ENCODE measurements at places on chromosomes 3 and 15.
A peak's percentile ranks its signal among the peaks of the same experiment; 100 is the strongest.

DNA sequence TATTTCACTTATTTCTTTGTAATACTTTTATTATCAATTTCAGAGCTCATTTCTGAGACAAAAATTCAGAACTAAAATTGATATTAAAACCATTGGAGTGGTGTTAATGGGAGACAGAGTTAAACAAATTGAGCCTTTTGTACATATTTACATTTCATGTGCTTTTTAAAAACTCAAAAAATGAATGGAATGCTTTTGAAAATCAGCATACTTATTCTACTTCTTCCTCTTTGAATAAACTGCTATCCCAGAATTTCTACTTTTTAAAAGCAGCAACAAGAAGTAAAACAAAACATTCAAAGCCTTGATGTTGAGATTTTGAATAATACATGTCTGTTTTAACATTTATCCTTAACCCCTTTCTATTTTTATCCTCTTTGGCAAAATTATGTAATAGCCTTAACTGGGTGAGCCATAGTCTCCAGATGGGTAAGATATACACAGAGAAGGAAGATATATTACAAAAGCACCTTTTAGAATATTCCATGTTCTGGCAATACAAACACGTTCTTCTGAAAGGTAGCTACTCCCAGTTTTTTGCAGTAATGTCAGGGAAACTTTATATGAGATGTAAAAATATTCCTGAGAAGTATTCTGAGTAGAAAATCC is 123.6 kb downstream of the MBNL1 start:
- DNase-seq, result no peak

DNA sequence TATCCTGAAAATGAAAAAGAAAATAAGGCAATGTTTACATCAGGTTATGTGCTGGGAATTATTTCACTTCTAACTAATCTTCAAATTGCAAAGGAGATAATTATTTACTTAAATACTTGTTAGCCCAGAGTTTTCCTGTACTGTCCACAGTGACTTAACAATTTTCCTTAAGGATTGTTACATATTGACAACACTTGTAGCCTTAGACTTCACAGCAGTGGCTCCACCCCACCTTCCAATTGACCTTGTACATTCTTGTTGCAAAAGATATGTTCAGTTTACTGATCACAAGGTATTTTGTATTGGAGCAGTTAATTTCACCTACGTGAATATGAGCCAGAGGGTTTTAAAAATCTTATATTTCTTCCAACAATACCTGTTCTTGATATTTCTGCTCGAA is 376.9 kb downstream of the CNTN6 start:
- DNase-seq, result no peak

GRCh38 chr3:127987309-127987995 is 64.8 kb upstream of the SEC61A1 start:
- DNase-seq, result no peak

GRCh38 chr3:52356126-52356525 is 40.0 kb downstream of the DNAH1 start:
- no peak for DNase-seq

DNA sequence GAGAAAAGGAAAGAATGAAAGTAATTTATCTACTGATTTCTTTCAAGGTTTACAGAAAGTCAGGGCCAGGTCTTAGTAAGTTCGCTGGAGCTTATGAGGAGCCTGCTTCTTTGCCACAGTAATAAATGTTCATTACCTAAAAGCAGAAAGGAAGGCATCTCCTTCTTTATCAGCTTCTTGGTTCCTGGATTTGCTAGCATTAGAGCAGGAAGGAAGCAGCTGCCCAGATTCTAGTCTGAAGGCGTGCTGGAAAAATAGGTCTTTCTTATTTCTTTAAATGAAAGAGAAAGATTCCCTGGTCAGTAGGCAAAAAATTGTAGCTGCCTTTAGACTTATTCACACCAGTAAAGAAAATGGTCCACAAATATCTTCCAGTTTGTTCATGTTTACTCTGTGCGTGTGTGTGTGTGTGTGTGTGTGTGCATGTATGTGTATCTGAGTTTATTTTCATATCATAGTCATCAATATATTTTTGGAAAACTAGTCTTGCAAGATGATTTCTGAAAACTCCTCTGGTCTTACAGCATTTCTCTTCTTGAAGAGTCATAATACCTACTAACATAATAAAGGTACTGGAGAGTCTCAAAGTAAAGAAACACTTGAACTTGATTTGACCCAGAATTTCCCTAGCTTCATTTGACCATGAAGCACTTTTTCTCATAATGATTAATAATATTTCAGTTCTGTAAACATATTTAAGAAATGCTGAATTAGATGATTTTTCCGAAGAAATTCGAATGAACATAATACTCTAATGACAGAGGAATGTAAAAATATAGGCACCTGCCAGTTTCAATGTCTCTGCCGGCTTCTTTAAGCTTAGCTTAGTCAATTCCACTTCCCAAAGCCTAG is 255.3 kb upstream of the ZPLD1 start:
- DNase-seq, result no peak

DNA sequence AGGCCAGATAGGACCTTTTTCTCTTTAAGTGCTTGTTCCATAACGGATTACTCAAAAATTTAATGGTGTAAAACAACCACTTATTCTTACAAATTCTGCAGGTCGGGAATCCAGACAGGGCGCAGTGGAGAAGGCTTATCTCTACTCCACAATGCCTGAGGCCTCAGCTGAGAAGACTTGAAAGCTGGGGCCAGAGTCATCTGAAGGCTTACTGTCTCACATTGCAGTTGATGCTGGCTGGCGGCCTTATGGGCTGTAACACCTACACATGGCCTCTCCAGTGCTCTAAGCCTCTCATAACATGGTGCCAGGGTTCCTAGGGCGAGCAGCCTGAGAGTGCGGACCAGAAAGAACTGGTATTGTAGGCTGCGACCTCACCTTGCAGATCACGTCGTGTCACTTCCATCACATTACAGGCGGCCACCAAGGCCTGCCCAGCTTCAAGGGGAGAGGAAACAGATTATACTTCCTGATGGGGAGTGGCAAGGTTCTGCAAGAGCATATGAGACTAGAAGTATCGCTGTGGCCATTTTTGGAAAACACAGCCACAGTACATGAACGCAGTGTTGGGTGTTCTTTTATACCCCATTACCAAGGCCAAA is 32.4 kb downstream of the CMTM7 start:
- DNase-seq, result no peak

DNA sequence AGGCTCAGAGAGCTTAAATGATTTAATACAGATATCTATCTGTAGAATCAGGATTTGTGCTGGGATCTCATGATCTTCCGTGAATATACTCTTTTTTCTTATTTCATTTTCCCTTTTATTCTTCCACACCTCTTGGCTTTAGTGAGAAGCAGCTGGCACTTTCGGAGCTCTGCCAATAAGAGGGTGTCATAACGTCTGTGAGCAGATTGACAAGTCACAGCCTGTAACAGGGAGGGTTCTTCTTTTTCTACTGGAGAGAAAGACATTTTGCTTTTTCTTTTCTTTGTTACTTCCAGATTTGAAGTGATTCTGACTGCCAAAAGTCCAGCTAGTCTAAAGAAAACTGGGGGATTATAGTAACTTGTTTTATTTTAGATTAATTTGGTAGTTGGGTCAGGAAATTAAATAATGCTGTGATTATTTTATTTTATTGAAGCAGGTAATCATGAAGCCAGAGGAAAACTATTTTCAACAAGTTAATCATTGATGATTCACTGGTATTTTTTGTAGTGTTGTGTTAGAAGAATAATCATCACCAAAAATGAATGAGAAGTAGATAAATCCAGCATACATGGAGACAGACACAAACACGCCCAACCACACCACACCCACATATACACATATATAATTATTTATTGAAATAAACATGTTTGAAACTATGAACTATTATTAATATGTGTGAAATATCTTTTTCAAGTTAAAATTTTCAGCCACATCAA is 69.8 kb downstream of the TNFAIP8L3 start:
- no peak for DNase-seq

DNA sequence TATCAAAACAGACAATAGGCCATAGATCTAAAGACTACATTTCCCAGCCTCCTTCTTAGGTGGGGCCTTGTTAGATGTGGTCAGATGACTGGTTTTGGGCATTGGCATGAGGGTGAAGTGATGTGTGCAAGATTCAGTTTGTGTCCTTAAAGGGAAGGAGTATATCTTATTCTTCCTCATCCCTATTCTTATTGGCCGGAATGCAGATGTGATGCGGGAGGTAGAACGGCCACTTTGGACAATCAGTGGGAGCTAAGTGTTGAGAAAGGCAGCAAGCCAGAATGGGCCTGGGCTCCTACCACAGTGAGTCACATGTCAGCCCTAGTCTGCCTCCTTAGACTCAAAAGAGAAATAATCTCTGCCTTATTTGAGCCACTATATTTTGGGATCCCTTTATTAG is 89.8 kb upstream of the MEX3B start:
- no peak for DNase-seq

GRCh38 chr3:154862265-154862664 is 217.9 kb upstream of the MME start:
- no peak for DNase-seq

- DNase-seq, result peak; percentile 90
Observed at GRCh38 chr3:138329127-138329983, at the start of gene NME9. NME9 (minus strand) TSS chr3:138329851; CDS start chr3:138329335, 516 bp downstream.

- DNase-seq, result peak; percentile 21
Observed at GRCh38 chr3:96813134-96813819, 1.1 kb upstream of the EPHA6 start.

- no peak for DNase-seq
Observed at GRCh38 chr3:13714251-13714916, 165.5 kb downstream of the FBLN2 start.

GRCh38 chr3:148879256-148879655 is 14.2 kb downstream of the CPA3 start:
- no peak for DNase-seq

- no peak for DNase-seq
Observed at GRCh38 chr3:64533617-64534317, 154.0 kb downstream of the ADAMTS9 start.

- no peak for DNase-seq
Observed at GRCh38 chr3:17111586-17111985, 226.8 kb downstream of the PLCL2 start.

- no peak for DNase-seq
Observed at GRCh38 chr3:123758081-123758564, 126.0 kb downstream of the MYLK start.

DNA sequence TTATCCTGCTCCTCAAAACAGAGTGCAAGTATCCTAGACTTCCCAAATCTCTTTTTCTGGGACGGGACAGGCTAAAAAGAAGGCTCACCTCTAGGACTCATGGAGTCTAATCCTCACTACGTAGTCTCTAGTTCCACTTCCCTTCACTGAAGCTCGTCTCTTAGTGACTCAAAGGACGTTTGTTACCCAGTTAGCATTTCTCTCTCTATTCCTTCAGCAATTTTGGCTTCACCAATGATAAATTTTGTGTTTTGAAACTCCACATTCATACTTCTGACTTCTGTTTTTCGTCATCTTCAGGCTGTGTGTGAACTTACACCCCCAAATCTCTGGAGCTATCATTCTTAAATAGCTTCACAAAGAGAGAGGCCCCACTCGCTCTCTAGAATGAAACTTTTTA is 627.1 kb downstream of the NAALADL2 start:
- no peak for DNase-seq

GRCh38 chr15:64138331-64138941 is 13.1 kb upstream of the SNX22 start:
- no peak for DNase-seq

- DNase-seq, result no peak
Observed at GRCh38 chr15:78481917-78482316, 25.5 kb upstream of the HYKK start.

DNA sequence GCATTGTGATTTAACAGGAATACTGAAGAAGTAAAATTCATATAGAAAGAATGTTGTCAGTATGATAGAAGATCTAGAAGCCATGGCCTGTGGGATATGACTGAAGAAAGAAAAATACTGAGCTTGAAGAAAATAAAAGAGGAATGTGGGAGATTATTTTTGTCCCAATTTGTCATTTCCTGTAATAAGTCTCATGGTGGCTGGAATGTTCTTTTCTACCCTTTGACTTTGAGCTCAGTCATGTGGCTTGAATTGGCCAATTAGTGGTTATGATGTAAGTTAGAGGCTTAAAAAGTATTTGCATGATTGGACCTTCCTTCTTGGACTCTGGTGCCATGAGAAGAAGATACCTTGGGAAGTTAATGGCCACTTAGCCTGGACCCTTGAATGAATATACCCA is 14.1 kb downstream of the APH1B start:
- DNase-seq, result no peak

GRCh38 chr3:6644070-6644929 is 216.6 kb upstream of the GRM7 start:
- DNase-seq, result no peak

DNA sequence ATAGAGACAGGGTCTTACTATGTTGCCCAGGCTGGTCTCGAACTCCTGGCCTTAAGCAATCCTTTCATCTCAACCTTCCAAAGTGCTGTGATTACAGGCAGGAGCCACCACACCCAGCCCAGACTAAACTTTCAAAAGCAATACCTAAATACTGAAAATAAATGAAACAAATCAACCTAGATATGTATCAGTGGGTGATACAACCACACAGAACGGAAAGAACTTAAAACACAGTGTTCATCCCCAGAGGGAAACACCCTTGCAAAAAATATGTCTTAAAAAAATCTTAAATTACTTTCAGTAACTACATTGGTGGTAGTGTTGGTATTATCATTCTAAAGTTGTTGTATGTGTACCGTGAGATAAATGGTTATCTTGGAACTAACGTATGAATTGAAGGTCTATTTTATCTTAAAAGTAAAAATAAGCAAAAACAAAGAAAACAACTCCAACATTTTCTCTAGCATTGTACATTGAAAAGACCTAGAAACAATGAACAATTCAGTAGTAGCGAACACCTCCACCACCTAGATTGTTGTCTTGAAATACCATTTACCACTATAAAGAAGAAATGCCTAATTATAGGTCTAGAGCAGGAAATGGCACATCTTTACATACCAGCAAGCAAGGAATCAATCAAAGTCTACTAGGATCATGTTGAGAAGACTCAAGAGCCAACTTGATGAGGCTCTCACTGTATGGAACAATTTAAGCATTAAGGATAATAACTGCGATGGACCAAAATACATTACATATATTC is 24.7 kb downstream of the SLTM start:
- no peak for DNase-seq

- DNase-seq, result no peak
Observed at GRCh38 chr3:185519021-185519420, 20.2 kb upstream of the TMEM41A start.

DNA sequence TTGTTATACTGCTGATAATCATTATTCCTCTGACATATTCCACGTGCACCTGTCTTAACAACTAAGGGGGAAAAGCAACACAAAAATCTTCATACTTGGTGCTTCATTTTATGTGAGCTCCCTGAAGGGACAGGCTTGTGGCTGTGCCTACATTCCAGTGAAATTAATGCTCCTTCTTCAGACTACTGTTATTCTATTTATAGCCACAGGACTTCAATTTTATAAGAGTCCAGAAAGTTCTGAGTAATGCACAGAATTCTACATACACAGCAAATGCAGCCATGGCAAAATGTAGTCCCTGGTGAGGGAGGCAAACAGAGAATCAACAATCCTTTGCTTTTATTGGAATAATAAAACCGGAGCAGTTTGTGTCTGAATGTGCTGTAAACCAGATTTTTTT is 417.1 kb downstream of the RBMS3 start:
- DNase-seq, result no peak
